ENCODE measurements at places on chromosomes 4 and X.

DNA sequence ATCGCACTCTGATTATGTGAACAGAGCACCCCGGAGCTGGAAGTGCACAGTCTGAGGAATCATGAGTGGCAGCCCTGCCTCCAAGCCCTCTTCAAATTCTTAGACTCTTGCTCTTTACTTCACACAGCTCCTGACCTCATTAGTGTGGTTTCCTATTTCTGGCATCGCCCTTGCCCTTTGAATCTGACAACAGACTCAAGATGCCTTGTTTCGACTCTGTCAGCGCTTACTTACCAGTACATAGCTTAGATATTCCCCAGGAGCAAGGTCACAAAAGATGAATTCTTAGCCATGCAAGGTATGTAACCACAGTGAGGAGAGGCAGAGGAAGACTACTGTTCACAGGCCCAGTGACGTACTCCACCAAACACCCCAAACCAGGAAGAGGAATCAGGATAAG lies 167.2 kb downstream of the KDR start:
- no peak for DNase-seq

GRCh38 chr4:23242962-23243361 lies 550.2 kb downstream of the GBA3 start:
- no peak for DNase-seq

GRCh38 chrX:40157228-40158035 lies 59.7 kb upstream of the BCOR start:
- DNase-seq: no peak

DNA sequence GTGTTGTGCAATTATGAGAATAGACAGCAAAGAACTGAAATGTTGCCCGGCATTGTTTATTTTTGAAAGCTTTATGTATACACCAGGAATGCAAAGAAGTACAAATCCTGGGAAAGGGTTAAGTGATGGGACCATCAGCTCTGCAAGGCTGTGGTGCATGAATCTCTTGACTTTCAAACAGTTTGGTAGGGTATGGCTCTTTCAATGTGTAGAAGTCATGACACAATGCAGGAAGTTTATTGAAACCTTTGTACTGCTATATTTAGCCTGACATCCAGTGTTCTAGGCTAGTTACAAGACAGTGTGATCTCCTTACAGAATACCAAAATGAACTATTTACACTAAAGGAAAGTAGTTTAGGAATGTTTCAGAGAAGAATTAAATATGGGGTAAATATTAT lies 206.8 kb upstream of the HAND2 start:
- no peak for DNase-seq

GRCh38 chrX:109863811-109864210 lies 130.8 kb upstream of the ACSL4 start:
- no peak for DNase-seq

GRCh38 chr4:76663824-76664223 lies 228.8 kb downstream of the SHROOM3 start:
- DNase-seq: no peak

DNA sequence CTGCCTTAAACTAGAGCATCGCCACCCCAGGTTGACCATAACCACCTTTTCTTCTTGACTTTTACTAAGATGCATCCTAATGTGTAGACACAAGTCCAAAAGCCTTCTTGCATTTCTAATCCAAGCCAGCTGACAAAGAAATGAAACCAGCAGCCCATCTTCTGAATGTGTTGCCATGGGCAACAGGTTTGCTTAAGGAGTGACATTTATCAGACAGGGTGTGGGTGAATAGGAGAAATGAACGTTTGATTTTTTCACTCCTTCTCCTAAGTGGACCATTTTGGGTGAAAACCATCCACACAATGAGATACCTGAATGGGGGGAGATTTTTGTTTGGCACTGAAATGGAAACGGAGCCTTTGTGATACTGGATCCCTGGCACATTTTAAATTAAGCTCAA lies 72.7 kb upstream of the C4orf50 start:
- DNase-seq: no peak

DNA sequence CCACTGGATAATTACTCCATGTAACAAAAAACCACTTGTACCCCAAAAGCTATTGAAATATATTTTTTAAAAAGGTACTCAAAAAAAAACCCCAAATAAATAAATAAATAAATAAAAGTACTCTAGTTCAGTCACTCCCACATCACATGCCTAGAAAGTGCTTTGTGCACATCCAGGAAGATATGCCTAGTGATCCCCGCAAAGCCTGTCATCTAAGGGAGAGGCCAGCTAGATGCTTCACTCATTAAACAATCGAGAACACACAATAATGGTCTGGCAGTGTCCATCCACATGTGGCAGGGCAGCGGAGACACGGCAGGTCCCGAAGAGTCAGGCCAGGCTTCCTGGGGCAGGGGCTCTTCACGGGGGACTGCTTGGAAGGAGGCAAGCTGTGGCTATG lies 47.6 kb downstream of the RAB33B start:
- no peak for DNase-seq

DNA sequence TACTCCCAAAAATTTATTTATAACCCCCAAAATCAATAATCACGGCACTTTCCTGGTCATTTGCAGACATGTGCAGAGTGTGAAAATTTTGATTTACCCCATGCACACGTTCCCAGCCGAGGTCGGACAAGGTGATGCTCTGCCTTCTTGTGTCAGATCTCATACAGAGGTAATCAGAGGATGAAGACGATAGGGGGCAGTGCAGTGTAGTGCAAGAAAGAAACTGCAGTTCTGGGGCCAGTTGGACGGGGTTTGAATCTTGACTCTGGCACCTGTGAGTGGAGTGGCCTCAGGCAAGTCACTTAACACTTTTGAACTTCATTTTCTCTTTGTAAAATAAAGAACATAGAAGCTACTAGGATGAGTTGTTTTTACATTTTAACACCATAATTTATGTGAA lies 88.4 kb downstream of the FRMPD3 start:
- no peak for DNase-seq

DNA sequence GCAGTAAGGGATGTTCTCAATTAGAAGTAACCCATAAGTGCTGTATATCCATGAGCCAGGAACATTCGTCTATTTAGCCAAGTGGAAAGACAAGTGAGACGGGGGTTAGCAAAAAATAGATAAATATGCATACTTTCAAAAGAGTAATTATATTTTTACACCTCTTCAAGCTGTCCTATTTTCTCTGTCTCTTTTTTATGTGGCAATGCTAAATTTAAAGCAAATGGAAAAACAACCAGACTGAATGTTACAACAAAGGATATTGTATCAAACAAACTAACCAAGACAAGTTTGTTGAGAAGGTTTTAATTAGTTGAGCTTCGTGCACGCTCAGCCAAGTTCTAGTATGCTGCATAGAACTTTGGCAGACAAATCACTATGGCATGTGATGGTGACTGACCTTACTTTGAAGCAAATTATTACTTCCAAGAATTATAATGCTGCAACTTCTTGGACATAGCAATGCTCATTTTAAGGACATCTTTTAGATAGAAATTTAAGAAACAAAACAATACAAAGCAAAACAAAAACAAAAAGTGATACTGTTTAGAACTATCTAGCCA lies 61.4 kb upstream of the TMEM150C start:
- DNase-seq: no peak

GRCh38 chrX:28998609-28999135 lies 411.4 kb downstream of the IL1RAPL1 start:
- DNase-seq: no peak

DNA sequence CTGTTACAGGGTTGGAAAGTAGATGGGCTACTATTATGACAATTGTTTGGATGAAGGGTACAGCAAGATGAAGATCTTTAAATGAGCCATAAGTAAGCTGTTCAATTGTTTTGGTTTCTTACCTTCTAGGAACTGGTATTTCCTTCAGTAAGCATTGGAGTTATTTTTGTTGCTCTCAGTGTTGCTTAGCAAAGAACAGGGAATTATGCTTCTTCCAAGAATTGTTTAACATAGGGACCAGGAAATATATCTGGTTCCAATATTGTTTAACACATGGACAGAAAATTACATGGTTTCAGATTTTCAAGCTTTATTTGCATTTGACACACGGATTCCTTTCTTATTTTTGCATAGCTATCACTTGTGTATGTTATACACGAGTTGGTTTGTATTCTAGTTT lies 1999.0 kb downstream of the ARAP2 start:
- no peak for DNase-seq

DNA sequence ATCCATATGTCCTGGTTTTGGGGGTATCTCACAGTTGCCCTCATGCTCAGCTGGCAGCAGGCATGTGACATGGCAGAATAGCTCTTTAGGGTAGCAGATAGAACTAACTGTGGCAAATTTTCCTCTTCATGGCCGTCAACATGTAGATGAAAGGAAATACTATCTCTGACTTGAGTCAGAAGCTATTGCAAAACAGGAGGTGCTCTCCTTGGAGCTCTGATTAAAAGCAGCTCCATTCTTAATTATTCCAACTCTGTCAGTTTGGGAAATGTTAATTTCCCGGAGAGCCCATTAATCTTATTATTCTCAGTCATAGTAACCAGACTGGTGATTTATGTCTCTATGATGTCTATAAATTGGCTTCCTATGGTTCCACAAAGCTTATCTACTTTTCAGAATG lies 18.2 kb downstream of the IL13RA1 start:
- no peak for DNase-seq

DNA sequence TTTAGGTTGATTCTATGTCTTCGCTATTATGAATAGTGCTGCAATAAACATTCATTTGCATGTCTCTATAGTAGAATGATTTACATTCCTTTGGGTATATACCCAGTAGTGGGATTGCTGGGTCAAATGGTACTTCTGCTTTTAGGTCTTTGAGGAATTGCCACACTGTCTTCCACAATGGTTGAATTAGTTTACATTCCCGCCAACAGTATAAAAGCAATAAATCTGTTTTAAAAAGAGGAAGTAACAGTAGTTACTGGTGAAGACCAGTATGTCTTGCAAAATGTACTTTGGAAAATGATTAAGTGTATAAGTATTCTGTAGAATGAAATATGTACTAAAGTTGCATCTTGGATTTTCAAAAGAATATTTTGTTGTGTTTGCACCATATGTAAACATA lies 77.3 kb downstream of the SHROOM4 start:
- DNase-seq: no peak

GRCh38 chr4:123401271-123402120 lies 4.9 kb downstream of the SPRY1 start:
- no peak for DNase-seq

- no peak for DNase-seq
Observed at GRCh38 chr4:6716958-6717655, 1.1 kb downstream of the BLOC1S4 start.

DNA sequence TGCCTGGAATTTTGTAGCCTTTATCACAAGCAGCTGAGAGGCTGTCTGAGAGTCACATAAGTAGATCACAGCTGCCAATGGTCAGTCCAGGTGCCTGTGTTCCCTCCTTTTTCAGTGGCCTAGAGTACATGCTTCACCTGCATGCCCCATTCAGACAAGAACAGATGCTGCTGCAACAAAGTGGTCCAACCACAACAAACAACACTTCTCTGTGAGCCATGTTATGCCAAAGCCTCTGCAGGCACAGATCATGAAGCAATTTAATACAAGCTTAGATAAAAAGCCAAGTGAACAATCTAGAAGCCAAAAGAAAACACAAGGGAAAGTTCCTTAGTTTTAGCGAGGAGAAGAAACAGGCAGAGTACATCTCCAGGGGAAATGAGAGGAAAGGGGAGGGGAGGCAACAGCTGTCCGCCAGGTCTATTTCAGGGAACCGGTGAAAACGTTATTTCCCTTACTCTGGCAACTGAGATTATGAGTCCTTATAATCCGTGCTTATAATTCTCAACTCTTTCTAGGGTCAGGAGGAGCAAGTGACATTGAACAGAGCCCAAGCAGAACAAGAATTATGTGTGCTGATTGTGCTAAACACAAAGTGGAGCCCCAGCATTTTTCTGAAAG lies 92.6 kb downstream of the TSPAN5 start:
- DNase-seq: no peak

- no peak for DNase-seq
Observed at GRCh38 chr4:40992472-40993295, 221.7 kb downstream of the APBB2 start.

DNA sequence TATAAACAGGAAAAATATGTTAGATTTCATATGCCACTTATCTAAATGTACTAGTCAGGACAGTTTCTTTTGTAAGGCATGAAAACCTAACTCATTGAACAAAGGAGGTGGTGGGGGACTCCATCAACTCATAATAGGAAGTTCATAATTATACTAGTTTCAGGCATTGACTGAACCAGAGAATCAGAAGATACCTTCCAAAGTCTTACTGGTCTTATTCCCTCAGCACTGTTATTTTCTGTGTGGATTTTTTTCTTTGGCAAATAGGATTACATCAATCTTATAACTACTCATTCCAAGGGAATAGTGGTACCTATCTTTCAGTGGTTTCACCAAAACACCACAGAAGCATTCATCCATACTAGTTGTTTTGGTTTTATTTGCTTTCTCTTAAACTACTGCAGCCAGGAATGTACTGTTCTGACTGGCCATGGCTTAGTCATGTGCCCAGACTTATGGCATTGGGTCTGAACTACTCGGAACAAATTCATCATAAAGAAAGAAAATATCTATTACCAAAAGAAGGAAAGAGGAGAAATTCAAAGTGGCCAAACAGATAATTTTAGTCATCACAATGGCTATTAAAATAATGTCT lies 273.9 kb downstream of the ARAP2 start:
- DNase-seq: no peak

GRCh38 chr4:159778298-159778697 lies 675.4 kb downstream of the RAPGEF2 start:
- DNase-seq: no peak

GRCh38 chrX:332916-333610 lies 14.5 kb upstream of the GTPBP6 start:
- no peak for DNase-seq

DNA sequence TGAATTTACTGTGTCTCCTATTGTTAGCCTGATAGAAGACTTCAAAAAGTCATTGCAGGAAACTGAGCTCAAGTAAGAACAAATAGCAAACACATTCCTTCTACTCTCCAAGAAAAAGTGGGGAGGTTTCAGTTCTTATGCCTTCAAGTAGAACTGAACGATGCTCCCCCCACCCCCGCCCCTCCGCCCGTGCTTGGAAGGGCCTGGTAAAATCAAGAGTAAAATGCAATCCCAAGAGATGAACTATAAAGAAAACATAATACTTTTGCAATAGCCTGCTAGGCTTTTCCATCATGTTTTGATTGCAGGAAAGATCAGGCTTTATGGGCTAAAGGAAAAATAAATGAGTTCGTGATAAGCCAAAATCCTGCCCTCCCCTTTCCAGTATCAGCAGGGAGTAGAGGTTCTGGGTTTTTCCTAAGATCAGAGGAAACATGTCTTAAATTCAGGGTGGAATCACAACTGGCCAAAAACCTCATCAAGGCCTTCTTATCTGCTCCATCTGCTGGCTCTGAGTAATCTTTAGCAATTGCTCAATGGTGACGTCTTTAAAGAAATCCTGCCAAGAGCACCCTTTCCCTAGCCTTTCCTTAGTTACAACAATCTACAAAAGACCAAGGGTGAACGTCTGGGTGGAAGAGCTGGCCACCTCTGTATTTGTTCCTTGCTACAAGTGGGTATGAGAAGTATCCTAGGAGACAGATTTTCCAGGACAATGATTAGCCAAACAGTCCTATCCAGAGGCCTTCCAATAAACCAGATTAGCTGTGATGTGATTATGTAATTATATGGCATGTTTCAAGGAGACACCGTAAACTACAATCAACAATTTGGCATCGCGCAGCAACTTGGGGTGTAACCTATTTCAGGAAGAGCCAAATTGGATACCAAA lies 66.3 kb upstream of the FAM9C start:
- DNase-seq: no peak

- DNase-seq: no peak
Observed at GRCh38 chr4:69995526-69996016, at the start of gene STATH. Gene STATH, plus strand, starts transcription at chr4:69995966. Its CDS starts 2,472 bp downstream, at chr4:69998438.
